ENCODE measurements at places on chromosomes 2 and 18.

DNA sequence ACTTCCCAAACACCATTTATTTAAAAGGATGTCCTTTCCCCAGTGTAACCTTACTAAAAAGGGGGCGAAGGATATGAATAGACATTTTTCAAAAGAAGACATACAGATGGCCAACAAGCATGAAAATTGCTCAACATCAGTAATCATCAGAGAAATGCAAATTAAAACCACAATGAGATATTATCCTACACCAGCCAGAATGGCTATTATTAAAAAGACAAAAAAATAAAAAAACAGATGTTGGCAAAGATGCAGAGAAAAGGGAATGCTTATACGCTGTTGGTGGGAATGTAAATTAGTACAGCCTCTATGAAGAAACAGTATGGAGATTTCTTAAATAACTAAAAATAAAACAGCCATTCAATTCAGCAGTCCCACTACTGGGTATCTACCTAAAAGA is 142.3 kb upstream of the NT5C1B start:
- DNase-seq, result no peak

DNA sequence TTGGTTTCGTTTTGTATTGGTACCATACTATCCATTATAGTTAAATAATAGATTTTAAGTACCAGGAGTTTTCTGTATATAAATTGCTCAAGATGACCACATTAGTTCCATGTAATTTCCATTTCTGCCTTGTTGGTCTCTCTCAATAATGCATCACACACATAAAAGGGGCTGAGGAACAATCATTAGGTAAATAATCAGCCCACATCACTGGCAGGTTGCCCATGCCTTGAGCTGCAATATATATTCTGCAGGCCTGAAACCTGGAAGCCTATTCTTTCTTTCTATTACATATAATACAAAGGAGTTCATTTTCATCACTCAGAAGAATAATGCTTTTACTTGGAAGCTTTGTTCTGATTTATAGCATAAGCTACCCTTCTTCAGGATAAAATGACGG is 616.1 kb upstream of the PKDCC start:
- DNase-seq, result no peak

- no peak for DNase-seq
Measured at GRCh38 chr2:232569541-232569940, 19.1 kb downstream of the EIF4E2 start.

GRCh38 chr2:60963190-60963589 is 54.3 kb upstream of the PEX13 start:
- no peak for DNase-seq

DNA sequence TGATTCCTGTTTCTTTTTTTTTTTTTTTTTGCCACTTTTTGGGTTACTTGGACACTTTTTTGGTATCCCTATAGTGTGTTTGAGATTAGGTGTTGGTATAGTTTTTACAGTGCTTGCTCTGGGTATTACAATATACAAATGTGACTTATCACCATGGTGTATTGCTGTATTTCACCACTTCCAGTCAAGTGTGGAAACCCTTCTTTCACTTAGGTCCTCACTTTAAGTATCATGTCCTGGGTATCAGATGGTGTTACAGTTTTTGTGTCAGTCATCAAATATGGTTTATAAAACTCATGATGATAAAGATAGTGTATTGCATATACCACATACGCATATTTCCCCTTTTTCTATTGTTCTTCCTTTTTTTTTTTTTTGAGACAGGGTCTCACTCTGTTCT is 1.8 kb downstream of the ATP9B start:
- DNase-seq, result no peak
